8988T (cell line): ENCODE measurements at places on chromosomes 7 and 10.

DNA sequence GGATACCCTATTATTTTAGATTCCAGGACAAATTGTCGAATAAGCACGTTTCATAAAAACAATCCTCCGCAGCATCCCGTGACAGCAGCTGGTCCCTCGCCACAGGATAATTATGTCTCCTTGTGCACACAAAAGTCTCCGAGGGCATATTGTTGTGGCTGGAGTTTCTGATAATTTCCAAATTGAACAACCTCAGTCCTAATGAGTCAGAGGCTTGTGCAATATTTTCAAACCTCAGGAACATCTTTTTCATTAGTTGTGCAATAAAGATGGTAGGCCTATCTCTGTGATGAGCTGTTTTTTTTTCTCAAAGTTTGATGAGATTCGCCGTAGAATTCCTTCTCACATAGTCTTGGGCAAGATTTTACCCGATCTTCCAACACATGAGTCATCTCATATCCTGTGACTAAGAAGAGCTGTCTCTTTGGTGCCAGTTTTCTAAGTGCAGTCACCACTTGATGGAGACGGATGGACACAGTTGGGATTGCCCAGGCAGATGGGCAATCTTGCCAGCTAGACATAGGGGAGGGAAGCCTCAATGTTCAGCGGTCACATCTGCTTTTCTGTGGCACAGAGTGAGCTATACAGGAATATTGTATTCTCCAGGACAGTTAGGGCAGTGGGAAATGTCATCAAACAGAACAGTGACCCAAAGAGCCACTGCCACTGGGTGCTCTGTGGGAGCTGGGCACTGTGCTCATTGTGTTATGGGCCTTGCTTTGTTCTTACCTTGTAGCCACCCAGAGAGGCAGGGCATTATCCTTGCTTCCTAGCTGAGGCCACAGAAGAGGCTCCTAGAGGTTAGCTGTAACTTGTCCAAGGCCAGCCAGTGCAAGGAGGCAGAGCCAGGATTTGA, 7.8 kb downstream of the HTRA1 start:
- peak; percentile 74 for DNase-seq

DNA sequence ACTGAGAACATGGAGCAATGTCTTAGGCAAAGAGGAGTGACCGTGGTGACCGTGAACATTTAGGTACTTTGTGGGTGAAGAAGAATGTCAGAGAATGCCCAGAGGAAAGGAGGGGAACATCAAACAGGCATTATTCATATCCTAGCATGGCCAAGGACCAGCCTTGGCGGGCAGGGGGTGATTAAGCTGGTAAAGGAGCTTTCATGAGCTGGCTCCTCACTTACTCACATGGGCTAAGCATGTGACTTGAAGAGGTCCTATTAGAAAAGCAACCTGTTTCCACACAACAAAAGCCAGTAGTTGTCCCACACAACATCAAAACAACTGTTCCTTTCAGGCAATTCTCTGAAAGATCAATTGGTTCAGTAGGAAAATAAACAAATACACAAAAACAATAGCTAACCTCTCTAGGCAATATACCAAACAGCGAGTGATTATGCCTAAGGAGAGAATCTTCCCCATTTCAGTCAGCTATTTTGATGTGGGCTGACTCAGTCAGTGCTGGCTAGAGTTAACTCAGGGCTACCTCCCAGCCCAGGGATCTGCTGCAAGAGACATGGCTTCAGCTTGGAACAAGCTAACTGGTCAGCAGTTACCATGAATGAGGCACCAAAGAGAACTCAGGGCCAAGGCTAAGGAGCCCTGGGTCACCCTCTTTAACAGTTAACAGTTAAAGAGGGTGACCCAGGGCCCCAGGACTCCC, 283.5 kb downstream of the ARHGAP12 start:
- DNase-seq = no peak

GRCh38 chr10:70738006-70738760, 47.0 kb downstream of the TBATA start:
- peak; percentile 44 for DNase-seq

GRCh38 chr10:34647160-34647559, 167.9 kb downstream of the PARD3 start:
- DNase-seq = no peak
